ENCODE measurements at places on chromosomes 5 and 9.

DNA sequence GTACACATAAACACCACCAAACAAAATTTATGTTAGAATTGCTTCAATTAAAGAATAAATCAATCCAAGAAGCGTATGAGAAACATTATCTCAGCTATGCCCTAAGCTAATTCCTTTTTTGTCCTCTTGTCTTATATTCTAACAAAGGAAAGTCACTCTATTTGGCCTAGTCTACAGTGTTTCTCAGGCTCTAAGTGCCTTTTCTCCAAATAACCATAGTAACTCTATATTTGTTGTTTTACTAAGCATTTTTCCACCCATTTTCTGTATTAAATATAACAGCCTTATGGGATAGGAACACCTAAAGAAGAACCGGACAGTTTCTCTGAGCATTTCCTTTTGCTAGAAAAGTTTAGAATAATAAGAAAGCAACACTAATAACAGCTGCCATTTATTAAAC is 120.1 kb upstream of the MTAP start:
- DNase-seq, result no peak

DNA sequence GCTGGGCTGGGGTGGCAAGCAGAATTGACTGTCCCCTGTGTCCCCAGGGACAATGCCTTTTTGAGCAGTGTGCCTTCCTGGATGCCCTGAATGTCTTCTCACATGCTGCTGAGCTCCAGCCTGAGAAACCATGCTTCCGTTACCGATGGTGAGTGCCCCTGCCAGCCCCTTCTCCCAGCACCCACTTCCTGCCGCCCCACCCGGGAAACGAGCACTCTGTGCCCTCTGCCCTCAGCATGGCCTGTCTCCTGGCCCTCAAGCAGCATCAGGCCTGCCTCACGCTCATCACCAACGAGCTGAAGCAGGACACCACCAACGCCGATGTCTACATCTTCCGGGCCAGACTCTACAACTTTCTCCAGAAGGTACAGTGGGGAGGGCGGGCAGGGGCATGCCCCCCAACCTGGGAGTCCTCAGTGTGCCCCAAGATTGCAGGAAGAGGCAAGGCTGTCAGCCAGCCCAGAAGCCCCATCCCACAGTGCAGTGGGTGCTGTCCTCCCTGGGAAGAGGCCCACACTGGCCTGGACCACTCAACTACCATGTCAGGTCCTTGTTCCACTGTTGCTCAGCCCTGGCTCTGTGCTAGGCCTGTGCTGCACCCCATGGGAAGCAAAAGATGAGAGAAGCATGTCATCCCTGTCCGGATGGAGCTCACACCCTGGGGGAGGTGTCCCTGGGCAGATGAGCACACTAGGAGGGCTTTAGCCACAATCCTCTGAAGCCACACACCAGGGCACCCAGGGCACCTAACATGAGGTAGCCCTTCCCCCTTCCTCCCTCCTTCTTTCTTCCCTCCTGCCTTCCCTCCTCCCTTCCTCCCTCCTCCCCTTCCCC is 4.4 kb downstream of the TTC16 start:
- no peak for DNase-seq

DNA sequence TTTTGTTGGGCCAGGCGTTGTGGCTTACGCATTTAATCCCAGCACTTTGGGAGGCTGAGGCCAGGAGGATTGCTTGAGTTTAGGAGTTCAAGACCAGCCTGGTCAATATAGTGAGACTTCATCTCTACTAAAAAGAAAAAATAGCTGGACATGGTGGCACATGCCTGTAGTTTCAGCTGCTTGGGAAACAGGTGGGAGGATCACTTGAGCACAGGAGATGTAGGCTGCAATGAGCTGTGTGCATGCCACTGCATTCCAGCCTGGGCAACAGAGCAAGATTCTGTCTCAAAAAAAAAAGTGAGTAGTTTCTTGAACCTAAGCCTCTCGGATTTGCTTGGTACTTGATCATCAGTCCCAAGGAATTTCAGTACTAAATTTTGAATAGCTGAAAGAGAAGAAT is 26.9 kb downstream of the G3BP1 start:
- DNase-seq, result no peak

GRCh38 chr5:122947772-122948171 is 88.8 kb downstream of the PPIC start:
- DNase-seq, result no peak

DNA sequence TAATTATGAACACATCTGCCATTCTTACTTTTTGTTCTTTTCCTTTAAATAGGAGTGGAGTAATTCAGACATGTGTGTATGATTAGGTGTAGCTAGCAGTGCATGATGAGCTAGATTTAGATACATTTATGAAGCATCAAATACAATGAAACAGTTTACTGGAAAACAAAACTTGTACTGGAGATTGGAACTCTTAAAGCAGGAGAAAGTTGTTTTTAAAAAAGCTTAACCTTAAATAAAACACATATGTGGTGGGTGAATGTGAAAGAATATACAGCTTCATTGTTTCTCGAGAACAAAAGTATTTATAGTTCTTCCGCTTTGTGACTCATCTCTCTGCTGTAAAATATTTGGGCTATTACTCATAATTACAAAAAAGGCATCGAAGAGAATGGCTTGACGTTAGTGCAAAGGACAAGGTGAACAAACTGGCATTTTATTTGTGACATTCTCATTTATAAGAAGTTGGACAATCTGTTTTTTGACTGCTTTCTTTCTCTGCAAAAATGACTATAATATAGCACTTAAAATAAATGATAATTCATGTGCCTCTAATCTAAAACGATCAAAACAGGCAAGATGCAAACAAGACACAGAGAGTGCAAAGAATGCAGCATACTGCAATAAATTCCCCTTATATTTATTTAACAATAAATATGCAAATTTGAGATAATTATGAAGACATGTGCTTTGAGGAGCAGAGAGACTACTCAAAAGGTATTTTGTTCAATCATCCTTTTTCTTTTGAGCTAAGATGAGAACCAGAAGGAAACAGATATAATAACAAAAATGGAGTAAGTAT is 478.8 kb downstream of the CETN3 start:
- DNase-seq, result no peak

DNA sequence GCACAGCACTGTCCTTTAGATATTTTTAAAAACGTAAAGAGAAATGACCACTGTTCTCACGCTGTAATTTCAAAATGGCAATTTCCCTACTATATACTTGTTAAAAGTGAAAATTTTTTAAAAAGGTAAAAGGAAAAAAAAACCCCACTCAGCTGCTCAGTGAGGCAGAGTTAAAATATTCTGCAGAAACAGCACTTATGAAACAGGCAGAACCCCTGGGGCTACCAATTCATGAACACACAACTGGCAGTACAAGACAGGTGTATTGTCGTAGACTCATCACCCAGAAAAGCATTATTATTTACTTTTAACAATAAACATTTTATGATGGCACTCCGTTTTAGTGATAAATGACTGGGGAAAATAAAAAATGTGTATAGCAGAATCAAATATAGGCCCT is 1.5 kb upstream of the RASGRF2 start:
- no peak for DNase-seq

DNA sequence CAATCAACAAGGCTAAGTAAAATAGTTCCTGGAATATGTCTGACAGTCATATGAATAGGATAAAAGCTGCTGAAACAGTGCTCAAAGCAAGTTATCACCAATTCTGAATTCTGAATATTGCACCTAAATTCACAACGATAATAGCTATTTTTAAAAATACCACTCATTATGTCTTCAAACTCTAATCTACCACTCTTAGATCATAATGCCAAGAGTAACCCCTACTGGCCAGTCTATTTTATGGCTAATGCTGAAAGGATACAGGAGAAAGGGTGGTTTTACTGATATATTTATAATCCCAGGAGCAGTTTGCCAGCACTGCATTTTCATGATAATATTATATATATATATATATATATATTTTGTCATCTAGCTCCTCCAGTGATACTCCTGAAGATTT is 232.8 kb downstream of the PDE4D start:
- no peak for DNase-seq

All from activated T-cell treated with anti-CD3 and anti-CD28 coated beads, Interleukin-2, amount 50 U/mL, for 1 hour (primary cell).